Sigmoid colon (tissue), 7 donors: ENCODE measurements at places on chromosomes 2 and 18. TPM values are rescaled to one million over a fixed set of nuclear protein-coding genes. Genes with fewer than 3 reads are reported as not detected.
A peak's percentile ranks its signal among the peaks of the same experiment; 100 is the strongest.

The SS18 gene
- polyA plus RNA-seq = 23.8 TPM

- DNase-seq = peak; percentile 64
- no peaks in the 10 kb centered on the region for H3K4me1 ChIP-seq
- no peak overlapping the region for H3K27ac ChIP-seq
- H3K36me3 ChIP-seq = no peaks in the 10 kb centered on the region
- no peak overlapping the region for H3K4me3 ChIP-seq
Observed at GRCh38 chr2:240794178-240794721, 25.8 kb downstream of the KIF1A start.

The UGT1A5 gene
- polyA plus RNA-seq = not detected

The INO80B gene
- polyA plus RNA-seq = 12.9 TPM

The ACADL gene
- polyA plus RNA-seq = 0.15 TPM

- H3K27ac ChIP-seq = no peak overlapping the region
- H3K36me3 ChIP-seq = no peaks in the 10 kb centered on the region
- H3K4me3 ChIP-seq = no peak overlapping the region
- H3K4me1 ChIP-seq = peaks cover 5% of the 10 kb centered on the region
- DNase-seq = no peak
Observed at GRCh38 chr2:60641811-60642788, 88.6 kb upstream of the BCL11A start.
